ENCODE measurements at places on chromosomes 3 and 15.
A peak's percentile ranks its signal among the peaks of the same experiment; 100 is the strongest.

DNA sequence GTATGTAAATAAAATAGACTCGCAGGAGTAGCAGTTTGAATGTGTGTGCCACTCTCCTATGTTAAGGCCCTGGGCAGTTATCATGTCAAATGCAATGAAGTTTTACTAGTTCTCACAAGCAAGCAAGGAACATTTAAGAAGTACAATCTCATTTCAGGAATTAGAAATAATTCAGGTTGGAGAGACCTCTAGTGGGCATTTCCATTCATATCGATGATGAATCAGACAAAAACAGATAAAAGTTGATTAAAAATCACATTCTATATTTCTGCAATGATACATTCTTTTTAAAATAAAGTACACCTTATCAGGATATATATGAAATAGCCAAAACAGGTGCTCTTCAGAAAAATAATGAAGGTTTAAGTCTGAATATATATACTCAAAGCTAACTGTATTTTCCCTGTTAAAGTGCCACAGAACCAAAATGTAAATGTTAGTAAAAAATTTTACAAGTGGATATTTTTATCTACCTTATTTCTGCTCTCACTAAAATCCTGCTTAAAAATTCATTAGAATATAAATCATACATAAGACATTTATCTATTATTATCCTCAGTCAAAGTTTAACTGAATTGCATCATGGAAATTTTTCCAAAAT lies 492.4 kb upstream of the FRG2C start:
- no peak for DNase-seq

- peak; percentile 3 for DNase-seq
These were observed 210.5 kb upstream of the TLE3 start for GRCh38 chr15:70308011-70308734.

DNA sequence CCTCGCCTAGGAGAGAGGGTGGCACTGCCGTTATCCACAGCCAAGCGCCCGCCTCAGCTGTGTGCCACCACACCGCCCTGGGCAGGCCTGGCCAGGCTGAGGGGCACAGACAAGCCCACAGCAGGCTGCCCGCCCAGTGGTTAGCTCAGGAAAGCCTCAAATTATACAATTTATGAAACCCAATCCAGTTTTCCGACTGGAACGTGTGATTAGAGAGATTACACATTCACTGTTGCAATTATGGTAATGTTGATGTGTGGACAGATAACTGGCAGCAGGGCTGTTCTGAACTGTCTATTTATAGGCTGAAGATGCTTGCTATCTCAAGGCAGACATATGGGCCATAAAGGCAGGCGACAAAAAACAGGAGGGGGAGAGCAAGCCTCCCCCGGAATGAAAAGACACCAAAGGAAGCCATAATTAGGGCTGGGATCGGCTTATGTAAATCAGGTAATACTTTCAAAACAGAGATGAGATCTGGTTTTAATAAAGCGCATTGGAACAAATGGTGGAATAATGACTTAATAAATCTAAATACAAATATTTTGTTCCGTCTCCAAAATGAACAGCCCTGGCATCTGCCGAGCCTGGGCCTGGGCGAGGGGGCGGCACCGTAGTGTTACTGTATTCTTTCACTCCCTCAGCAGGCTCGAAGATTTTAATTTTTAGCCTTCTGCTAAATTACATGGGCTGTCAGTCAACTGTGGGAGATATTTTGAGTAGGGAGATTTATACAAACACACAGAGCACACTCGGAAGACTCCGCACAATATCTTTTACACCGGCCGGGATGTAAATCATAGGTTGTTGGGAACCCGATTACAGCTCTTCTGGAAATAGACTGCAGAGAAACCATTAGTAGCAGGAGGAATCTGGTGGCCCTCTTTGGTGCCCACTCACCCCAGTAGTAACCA lies 103.1 kb upstream of the TLE3 start:
- no peak for DNase-seq

DNA sequence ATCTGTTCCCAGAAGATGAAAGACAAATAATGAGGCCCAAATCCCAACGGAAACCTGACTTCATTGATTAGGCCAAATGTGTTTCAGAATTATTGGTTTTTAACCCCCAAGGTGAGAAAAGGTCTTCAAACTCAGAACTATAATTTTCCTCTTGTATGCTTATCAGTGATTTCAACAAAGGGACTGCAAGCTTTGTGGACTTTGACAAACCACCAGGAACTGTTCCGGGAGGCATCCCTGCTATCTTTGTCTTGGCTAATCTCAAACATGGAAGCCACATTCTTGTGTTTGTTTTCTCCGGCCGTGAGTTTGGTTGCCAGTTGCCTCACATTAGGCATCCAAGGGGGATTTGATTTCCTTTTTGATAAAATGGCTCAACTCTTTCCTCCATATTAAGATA lies 19.5 kb downstream of the ARHGEF3 start:
- no peak for DNase-seq

DNA sequence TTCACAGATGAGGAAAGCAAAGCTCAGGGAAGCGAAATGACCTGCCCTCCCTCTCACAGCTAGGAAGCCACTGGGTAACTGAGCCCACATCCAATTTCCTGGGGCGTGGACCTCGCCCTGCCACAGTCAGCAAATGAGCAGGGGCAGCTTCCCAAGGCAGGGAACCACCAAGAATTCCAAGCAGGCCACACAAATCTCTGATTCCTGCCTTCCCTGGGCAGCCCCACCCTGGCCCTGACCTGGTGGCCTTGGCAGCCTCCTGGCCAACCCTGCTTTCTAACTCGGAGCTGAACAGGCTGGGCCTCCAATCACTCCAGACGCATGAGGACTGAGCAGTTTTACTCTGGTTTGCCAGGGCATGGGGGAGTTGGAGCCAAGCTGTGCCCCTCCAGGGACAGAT lies 203.7 kb upstream of the TLE3 start:
- DNase-seq = no peak

DNA sequence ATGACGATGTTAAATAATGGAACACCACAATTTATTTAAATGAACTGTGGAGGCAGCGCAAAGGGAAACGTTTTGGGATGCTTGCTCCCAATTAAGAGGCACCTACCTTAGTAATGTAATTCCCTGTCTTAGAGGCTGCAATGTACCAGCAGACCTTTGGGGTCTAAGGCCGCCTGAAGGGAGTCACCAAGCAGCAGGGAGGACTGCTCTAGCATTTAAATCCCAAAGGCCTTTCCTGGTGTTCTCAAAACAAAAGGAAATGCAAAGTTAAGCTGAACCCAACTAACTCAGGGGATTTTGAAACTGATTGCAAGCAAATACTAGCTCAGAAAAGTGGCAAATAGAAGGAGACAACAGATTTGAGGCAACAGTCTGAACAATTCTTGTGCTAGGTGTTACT lies 510.8 kb downstream of the GABRG3 start:
- DNase-seq = no peak

GRCh38 chr15:52232327-52232726 lies 41.1 kb upstream of the GNB5 start:
- DNase-seq = no peak

DNA sequence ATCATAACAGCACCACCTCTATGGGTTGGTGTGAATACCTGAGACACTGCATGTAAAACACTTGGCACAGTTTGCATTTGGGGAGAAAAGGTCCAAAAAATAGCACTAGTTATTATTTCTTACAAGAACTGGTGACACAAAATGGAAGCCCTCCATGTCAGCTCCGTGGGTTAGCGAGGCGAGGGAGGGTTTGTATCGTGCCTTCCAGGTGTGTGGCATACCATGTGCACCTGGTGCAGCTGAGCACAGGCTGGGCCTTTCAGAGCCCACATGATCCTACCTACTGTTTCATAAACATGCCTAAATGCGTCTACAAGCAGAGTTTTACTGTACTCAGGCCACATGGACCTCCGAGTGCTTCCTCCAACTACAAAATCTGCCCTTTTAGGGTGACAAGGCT lies 5.6 kb downstream of the CXCR6 start:
- DNase-seq = no peak

DNA sequence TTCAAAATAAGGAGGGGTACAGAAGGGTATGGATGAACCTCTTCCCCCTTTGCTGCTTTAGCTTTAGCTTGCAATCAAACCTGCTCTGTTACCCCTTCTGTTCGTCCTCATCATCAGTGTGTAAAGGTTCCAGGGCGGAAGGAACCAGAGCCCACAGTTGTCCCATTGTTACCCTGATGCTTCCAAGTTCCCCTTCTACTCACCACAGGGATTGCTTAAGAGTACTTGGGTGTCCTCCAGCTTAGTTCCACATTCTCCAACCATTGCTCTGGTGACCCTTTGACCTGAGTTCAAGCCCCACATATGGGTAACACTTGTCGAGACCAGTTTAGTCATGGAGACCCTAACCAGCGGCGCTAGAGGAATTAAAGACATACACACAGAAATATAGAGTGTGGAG lies 1080.1 kb upstream of the ALCAM start:
- no peak for DNase-seq

- no peak for DNase-seq
These were observed 4.1 kb downstream of the KNL1 start for GRCh38 chr15:40598126-40598525.

DNA sequence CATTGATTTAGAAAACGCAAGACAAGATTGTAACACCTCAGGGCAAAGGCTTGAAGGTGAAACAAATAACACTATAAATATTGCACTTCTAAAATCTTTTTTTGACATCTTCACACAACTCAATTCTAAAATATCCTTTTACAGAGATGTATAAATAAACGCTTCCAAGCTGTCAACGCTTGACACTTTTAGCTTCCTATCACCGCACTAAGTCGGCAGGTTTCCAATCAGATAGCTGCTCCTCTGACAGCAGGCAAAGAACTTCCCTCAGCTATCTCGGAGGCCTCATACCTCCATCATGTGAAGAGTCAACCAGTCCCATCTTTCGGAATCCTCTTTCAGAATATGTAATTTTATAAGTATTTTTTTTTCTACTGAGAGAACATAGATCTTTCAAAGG lies 71.0 kb downstream of the PCOLCE2 start:
- DNase-seq = no peak

DNA sequence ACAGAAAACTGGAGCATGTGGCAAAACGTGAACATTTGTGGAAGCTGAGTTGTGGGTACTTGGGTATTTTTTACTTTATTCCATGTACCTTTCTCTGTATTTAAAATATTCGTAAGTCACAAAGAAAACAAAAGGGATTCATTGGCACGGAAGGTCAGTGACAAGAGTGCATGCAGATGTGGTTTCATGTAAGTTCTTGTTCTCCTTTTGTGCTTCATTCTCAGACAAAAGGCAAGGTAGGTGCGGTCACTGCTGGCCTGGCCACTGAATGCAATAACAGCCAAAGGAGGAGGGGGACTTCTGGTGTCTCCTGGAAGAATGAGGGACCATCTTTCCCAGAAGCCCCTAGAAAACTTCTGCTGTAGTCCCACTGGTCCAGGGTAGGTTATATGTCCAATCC lies 200.0 kb upstream of the TOPAZ1 start:
- DNase-seq = no peak

DNA sequence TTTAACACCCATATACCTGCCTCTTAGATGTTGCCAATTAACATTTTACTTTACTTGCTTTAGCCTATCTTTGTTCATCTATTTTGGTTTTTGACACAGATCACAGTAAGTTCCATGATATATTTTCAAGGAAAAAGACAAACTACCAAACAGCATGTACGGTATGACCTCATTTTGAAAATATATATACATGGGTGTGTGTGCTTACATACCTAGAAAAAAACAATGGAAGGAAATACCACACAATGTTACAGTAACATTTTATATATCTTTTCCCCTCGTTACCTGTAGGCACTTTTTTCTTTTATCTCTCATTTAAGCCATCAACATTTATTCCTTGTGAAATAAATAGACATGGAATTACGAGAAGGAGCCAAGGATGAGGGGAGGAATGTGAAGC lies 170.0 kb downstream of the FOXP1 start:
- no peak for DNase-seq

DNA sequence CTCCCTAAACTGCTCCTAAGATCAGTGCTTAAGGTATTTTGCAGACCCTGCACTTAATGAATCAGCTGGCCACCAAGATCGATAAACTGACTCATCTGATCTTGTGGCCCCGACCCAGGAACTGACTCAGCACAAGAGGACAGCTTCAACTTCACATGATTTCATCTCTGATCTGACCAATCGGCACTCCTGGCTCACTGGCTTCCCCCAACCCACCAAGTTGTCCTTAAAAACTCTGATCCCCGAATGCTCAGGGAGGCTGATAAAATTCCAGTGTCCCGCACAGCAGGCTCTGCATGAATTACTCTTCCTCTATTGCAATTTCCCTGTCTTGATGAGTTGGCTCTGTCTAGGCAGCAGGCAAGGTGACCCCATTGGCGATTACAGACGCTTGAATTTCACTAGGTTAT lies 13.5 kb downstream of the HTR3E start:
- no peak for DNase-seq

DNA sequence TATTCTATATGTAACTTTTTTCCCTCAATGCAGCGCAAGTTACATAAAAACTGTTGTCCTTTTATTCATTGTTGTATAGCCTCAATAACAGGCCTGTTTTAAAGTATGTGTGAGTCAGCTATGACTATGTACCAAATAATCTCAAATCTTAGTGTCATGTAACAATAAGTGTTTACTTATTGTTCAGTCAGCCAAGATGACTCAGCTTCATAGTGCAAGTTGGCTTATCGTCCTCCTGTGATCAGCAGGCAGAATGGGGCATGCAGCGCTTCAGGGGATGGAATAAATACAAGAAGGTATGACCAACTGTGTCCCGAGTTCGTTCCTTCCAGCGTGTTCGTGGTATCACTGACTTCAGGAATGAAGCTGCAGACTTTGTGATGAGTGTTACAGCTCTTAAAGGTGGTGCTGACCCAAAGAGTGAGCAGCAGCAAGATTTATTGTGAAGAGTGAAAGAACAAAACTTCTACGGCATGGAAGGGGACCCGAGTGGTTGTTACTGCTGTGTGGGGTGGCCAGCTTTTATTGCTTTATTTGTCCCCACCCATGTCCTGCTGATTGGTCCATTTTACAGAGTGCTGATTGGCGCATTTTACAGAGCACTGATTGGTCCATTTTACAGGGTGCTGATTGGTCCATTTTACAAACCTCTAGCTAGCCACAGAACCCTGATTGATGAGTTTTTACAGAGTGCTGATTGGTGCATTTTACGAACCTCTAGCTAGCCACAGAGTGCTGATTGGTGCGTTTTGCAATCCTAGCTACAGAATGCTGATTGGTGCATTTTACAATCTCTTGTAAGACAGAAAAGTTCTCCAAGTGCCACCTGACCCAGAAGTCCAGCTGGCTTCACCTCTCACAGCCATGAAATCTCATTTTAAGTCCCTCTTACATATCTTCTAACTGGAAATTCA lies 1016.0 kb downstream of the MCTP2 start:
- no peak for DNase-seq

DNA sequence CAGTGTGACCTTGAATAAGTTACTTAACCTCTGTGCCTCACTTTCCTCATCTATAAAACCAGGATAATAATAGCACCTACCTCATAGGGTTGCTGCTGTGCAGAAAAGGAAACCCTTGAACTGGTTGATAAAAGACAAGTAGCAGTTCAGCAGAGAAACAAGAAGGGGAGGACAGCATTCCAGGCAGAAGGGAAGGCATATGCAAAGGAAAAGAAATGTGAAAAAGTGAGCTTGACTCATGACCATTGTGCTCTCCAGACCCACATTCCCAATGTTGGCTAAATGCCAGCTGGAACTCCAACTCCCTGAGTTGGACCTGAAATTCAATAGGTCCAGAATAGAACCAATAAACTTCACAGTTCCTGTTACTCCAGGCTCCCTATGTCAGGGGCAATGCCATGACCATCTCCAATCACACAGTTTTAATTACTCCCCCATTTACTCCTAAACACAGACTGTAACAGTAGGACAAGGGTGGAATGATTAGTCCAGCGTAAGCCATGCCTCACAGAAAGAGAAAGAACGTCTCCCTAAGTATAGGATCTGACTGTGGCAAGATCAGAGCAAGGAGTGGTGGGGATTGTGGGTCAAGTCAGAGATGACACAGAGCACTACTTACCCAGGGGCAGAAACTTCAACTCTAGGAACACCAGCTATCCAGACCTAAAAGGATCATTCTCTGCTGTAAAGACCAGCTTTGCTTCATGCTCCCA lies 26.9 kb downstream of the PRKAR2A start:
- DNase-seq = no peak

Measured in activated naive CD4-positive, alpha-beta T cell (primary cell).